ENCODE measurements at places on chromosomes 3 and 15.

DNA sequence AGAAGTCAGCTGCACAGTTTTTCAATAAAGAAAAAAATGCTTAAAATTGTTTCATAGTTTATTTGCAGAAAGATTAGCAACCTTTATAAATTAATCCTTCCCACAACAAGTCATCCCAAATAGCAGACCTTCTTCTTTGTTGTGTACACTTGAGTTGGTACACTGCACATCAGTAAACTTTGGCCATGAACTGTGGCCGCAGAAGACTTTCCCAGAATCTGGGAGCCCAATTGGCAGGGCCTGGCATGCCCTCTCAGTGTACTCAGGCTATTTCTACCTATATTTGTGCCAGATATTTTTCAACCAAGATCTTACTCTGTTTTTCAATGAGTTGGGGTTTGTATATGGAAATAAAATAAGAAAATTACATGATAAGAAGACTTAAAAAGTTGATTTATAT is 133.1 kb downstream of the DIPK2A start:
- DNase-seq = no peak

GRCh38 chr3:116040152-116040551 is 405.1 kb downstream of the LSAMP start:
- no peak for DNase-seq

DNA sequence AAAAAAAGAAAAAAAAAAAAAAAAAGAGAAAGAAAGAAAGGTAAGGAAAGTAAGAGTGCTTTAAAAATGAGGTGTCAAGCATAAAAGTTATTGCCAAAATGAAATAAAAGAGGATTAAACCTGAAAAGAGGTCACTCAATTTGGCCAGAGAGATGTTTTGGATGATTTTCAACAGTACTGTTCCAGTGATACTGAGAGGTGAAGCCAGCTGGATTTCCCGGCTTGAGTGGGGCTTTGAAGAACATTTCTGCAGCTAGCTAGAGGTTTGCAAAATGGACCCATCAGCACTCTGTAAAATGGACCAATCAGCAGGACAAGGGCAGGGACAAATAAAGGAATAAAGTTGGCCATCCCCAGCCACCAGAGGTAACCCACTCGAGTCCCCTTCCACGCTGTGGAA is 128.5 kb downstream of the LSAMP start:
- no peak for DNase-seq

GRCh38 chr15:79308874-79309273 is 2.0 kb upstream of the TMED3 start:
- no peak for DNase-seq

GRCh38 chr15:36484038-36484778 is 95.2 kb upstream of the CDIN1 start:
- no peak for DNase-seq
